ENCODE measurements at places on chromosomes 5 and 9.

DNA sequence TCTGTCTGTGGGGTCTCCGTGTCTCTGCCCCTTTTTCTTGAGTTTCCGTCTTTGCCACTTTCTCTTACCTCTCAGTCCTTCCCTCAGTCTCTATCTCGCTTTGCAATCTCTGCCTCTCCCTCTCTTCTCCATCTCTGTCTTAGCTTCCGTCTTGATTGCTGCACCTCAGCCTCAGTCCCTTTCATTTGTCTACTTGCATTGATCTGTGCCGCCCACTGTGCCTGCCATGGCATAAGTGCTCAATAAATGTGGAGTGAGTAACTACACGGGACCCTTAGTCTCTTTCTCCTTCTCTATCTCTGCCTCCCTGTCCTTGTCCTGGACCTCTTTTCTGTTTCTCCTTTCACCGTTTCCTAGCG lies 6.6 kb downstream of the PCDHGC5 start:
- no peak for DNase-seq

- DNase-seq: no peak
Observed at GRCh38 chr5:2014058-2014610, 131.4 kb upstream of the IRX4 start.

GRCh38 chr9:5110867-5111681 lies 74.4 kb downstream of the INSL6 start:
- no peak for DNase-seq

DNA sequence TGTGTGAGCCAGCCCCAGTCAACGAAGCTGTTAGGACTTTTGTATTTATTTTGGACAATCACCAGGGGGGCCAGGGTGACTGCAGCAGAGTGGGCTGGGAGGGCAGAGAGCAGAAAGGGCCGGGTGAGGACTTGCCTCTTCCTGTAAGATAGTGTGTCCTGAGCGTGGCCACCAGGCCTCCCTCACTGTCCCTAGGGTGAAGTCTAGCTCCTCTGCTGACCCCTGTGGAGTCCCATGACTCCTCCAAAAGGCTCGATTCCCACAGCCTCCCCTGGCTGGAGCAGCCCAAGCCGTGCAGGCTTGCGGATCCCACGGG lies 147.8 kb downstream of the RXRA start:
- no peak for DNase-seq

- DNase-seq: no peak
Observed at GRCh38 chr5:124252747-124253146, 493.7 kb downstream of the ZNF608 start.

- peak; percentile 77 for DNase-seq
Observed at GRCh38 chr5:95644351-95645042, 2.1 kb upstream of the RFESD start.

- no peak for DNase-seq
Observed at GRCh38 chr5:134506054-134507039, 19.1 kb upstream of the JADE2 start.

DNA sequence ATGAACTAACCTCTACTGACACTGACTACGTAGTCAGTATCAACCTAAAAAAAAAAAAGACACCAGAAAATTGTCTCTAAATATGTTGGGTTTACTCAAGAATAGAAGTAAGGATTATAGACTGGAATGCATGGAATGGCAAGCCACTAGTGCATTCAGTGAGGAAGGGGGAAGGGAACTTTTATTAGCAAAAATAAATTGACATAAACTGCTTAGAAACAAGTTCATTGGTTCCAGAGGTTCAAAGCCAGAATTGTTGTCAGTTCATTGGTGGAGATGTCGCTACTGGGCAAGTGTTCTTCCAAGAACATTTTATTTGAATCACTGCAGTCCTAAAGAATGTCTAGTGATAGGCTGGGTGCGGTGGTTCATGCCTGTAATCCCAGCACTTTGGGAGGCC lies 26.1 kb upstream of the AOPEP start:
- no peak for DNase-seq

- no peak for DNase-seq
Observed at GRCh38 chr9:129387822-129388221, 209.8 kb upstream of the IER5L start.

DNA sequence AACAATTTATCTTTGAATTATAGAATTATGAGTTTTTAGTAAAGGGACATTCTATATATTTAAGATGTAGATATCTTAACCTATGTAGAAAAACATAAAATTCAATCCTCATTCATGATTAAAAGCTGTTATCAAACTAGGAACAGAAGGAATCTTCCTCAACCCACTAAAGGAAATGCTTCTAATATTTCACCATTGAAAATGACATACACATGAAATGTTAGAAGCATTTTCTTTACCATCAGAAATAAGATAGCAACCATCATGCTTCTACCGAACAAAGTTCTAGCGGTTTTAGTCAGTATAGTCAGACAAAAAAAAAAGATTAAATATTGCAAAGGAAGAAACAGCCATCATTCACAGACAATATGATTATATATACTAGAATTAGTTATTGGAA lies 32.2 kb downstream of the SHOC1 start:
- DNase-seq: no peak

DNA sequence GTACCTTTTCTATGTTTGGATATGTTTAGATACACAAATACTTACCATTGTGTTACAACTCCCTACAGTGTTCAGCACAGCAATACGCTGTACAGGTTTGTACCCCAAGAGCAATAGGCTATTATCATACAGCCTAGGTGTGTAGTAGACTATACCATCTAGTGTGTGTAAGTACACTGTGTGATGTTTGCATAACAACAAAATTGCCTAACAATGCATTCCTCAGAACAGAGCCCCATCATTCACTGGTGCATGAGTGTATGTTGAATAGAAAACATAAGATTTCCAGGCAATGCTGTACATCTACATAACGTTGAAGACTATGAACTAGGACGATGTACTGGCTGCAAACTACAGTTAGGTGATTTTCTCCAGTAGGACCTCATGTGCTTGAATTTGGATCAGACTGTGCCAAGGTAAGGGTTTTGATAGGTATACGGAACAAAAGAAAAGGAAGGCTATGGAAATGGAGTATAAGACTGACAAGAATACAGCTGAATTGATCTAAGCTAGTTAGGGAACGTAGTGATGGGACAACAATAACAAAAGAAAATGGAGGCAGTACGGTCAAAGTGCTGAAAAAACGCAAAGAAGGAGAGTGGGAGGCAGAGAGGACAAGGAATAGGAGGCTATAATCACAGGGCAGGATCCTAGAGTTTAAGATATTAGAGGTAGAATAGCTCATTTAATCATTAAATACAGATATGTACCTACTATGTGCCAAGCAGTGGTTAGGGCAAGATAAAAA lies 46.9 kb downstream of the FNIP1 start:
- DNase-seq: no peak

DNA sequence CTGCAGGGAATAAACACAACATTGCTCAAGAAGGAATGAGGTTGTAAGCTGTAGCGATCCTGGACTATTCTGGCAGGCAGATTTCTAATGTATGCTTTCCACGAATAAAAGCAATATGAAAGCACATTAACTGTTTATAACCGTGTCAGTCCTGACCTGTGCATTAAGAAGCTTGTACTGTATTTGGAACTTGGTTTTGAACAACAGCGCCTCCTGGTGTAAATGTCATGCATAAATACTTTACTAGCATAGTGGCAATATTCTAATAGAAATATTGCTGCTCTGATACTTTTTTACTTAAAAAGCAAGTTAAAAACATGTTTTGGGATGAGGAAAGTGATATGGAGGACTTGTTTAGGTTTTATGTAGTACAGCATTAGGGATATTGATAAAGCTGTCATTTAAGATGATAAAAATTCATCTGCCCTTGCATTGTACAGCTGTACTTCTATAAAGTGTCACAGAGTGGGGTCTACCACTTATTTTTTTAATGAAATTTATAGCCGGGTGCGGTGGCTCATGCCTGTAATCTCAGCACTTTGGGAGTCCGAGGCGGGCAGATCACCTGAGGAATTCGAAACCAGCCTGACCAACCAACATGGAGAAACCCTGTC lies 70.7 kb upstream of the GNE start:
- peak; percentile 86 for DNase-seq

GRCh38 chr5:18028036-18028435 lies 393.8 kb downstream of the TAF11L14 start:
- DNase-seq: no peak

GRCh38 chr9:6930827-6931226 lies 173.1 kb downstream of the KDM4C start:
- DNase-seq: no peak

GRCh38 chr5:1332461-1333001 lies 12.4 kb downstream of the CLPTM1L start:
- no peak for DNase-seq

DNA sequence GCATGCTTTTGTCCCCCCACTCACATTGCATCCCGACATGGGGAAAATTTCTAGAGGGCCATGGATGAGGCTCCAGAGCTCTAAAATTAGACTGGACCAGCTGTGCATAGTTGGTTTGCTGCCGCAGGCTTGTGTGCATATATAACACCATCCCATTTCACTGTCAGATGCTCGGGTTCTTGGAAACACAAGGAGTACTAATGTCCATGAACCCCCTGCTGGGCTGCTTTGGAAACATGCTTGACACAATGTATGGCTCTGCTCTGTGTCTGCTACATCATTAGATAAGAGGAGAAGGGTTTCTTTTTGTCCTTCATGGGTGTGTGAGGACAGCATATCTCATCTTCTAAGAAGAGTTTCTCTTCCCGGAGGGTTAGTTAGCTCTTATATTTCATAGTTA lies 292.1 kb upstream of the RORB start:
- no peak for DNase-seq

DNA sequence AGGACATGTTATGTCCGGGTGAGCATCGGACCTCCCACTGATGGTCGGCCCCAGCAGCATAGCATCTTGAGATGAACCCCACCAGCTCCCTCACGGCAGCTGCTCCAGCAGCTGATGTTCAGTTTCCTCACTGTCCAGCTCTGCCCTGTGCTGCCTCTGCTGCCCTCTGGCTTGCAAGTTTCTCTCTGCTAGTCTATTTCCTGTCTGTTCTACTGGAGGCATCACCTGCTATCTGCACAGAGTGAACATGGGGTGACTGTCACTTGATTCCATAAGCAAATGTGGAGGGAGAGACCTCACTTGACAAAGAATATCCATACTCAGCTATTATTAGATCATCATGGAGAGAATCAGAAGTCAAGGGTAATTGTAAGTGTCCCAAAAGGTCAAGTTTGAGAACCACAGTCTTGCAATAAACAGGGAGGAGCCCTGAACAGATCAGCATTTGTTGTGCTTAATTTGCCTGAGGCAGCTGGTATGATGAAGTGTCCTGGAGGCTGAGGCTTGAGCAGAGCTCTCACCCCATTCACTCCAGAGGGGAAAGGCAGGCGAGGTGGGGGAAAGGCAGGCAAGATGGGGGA lies 702.8 kb downstream of the SEMA5A start:
- DNase-seq: no peak

DNA sequence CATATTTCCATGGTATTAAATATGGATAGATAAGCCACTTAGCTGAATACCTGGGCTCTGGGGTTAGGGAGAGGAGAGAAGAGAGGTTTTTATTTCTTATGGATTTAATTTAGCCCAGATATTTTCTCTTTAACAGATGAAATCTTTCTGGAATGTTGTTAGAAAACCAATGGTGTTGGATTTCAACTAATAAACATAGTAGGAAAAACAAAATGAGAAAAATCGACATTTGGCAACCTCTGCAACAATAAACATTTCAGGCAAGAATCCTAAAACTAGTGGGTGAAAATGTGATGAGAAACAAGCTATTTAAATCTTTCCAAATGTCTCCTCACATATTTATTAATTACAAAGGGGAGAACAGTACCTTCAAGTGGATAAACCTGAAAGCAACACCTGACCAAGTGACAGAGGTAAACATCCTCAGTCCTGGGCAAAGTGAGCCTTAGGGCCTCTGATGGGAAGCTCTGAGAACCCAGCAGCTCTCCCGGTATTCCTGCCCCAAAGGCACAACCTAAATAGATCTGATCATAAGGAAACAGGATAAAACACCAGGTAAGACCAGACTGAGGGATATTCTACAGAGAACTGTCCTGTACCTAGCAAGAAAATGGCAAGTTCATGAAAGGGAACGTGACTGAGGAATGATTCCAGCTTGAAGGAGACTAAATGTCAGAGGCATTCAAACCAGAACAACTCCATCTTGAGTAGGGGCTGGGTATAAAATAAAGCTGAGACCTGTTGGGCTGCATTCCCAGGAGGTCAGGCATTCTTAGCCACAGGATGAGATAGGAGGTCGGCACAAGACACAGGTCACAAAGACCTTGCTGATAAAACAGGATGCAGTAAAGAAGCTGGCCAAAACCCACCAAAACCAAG lies 163.7 kb downstream of the ESM1 start:
- no peak for DNase-seq

All from brain (organoid and tissue), 16 donors.